ENCODE measurements at places on chromosomes 2 and 18.

GRCh38 chr2:188158337-188159100 lies 133.2 kb upstream of the GULP1 start:
- DNase-seq: no peak

GRCh38 chr2:159185401-159186130 lies 100.9 kb downstream of the WDSUB1 start:
- DNase-seq: no peak

DNA sequence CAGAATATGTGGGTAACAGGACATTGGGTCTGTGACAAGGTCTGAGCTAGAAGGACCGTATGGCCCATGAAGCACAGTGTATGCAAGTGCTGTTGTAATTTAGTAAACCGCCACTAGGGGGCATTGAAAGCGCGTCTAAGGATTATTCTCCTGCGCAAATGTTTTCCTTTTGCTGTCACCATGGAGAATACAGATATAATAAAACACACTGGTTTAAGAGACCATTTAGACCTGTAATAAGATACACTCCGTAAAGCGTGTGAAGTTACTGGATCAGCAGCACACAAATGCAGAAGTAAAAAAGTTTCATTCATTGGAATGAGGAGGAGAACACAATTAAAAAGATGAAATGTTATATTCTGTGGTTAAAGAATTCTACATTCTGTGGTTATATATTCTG lies 272.4 kb downstream of the AGAP1 start:
- DNase-seq: no peak

DNA sequence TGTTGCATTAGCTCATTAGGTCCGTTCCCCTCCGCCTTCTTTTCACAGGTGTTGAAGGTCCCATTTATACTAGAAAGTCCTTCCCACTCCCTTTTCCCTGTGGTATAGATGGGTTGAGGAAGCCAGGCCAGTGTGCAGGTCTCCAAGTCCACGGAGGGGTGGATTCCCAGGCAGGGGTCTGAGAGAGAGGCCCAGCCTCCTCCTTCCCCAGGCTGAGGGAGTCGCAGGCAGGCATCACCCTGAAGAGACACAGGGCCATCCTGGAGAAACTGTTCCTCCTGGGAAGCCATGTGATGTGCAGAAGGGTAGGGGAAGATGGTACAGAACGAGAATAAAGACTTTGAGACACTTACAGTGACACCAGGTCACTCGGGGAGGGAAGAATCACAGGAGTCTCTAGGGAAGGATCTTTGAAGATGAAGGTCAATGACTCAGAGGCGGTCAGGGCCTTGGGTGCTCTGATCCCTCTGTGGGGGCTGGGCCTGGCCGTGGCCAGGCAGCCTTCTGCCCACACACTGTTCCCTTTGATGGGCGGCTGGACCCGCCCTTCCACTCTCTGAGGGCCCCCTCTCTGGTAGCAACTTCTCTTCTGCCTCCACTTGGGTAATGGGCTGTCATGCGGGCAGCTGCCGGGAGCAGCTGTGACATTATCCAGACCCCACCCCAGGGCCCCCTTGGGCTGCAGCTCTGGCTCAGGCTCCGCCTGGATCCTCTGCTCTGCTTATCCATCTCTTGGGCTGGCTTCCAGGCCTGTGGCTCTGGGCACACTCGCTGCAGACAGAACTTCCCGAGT lies 45.1 kb downstream of the RHOB start:
- peak; percentile 77 for DNase-seq

DNA sequence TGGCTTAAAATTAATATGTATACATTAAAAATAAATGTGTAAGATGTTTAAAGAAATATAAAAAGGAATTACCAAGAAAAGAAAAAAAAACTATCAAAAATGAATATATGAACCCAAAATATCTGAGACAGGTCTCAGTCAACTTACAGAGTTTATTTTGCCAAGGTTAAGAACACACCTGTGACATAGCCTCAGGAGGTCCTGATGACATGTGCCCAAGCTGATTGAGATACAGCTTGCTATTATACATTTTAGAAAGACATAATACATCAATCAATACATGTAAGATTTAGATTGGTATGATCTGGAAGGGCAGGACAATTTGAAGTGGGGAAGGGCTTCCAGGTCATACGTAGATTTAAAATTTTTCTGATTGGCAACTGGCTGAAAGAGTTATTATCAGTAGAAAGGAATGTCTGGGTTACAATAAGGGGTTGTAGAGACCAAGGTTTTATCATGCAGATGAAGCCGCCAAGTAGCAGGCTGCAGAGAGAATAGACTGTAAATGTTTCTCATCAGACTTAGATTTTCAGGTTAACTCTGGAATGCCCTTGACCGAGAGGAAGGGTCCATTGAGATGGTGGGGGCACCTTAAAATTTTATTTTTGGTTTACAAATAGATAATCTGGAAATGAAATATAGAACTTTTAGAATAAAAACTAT lies 74.7 kb downstream of the EXOC6B start:
- no peak for DNase-seq

DNA sequence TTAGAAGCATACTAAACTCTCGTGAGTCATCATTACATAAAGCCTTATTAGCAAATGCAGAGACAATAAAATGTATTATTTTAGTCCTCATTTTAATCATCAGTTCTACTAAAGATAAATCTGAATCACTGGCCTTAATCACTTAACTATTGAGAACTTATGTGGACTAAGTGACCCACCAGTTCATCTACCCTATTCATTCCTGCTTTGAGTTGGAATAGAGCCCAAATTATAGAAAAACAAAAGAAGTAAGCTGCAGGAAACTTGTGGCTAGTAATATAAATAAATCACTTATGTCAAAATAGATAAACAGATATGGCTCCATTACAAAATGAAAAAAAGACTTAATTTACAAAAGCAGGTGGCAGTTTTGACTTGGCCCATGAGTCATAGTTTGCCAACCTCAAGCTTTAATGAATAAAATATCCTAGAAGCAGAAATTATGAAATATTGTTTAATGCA lies 851.8 kb upstream of the CRIM1 start:
- no peak for DNase-seq

- DNase-seq: no peak
Observed at GRCh38 chr2:213934560-213934959, 476.3 kb upstream of the VWC2L start.
